Kidney epithelial cell (primary cell): ENCODE measurements at places on chromosomes 7 and 10.

- DNase-seq, result no peak
Observed at GRCh38 chr10:26946102-26946811, 85.5 kb upstream of the ABI1 start.

DNA sequence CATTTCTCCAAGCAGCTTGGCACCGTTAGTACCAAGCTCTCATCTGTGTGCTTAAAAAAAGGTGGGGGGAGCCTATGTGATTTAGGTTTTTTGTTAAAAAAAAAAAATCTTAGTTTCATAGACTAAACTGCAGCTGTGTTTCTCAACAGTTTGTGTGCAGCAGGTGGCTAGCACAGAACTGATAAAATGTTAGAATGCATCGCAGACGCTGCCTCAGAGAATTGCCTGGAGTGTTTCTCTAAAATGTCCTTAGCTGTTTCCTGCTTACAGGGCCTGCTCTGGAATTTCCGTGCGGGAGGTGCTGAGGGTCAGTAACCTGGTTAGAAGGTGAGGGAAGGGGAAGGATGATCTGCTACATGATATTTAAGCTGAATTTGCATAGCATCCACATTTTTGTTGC, 268.9 kb downstream of the PLXDC2 start:
- no peak for DNase-seq

DNA sequence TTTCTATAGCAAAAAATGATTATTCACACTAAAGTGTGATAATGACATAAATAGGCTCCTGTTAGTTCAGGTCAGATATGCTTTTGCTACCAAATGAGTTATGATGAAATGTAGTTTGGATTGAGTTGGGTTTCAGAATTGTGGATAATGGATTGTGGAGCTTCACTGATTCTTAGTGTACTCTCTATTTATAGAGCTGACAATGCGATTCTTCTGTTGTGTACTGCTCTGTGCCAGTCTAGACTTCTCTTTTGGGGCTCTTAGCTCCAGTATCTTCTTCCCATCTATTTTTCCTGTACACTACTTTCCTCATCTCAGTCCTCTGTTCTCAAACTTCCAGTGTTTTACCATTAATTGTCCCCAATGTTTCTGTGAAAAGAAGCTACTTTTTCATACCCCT, 7.5 kb downstream of the STMP1 start:
- DNase-seq, result no peak

GRCh38 chr7:135747366-135747765, 1.2 kb downstream of the FAM180A start:
- no peak for DNase-seq

DNA sequence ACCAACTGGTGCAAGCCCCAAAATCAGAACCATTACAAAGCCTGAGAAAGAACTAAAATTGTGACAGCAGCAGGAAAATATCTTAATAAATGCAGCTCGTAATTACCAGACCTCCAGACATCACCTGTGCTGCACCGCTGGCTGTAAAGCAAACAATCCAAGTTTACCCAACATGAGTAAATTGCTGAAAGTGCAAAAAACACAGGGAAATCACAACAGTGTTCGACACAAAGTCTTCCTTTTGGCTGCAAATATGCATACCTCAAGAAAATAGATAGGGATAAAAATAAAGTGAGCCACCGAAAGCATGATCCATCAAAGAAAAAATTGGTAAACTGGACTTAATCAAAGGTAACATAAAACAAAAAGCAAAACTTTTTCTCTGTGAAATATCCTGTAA, 101.7 kb downstream of the SLC16A9 start:
- DNase-seq, result no peak

GRCh38 chr10:29317027-29317420, 28.2 kb downstream of the LYZL1 start:
- no peak for DNase-seq

- DNase-seq, result no peak
Observed at GRCh38 chr10:44143556-44143955, 241.3 kb downstream of the CXCL12 start.

GRCh38 chr7:3607847-3608246, 306.8 kb downstream of the SDK1 start:
- no peak for DNase-seq

DNA sequence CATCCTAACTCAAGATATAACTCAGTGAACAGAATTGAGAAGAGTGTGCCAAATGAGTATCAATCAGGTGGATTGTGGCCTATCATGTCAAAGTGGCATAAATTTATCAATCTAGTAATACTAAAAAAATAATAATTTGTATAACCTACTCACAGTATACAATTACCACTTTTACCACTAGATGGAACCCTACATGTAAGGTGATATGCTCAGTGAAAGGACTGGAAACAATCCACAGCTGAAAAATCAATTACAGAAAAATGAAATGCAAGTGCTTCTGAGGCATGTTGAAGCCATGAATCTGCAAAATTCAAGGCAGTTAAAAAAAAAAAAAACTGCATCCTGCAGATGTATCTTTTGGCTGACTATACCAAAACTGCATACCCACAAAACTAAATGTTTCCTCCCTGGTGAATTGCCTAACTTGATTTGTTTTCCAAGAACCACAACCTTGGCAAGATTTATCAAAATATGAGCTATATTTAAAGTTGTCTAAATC, 13.9 kb downstream of the ARHGAP19 start:
- DNase-seq, result peak; percentile 16

GRCh38 chr10:4011136-4011812, 226.3 kb upstream of the KLF6 start:
- DNase-seq, result no peak

- DNase-seq, result no peak
Observed at GRCh38 chr7:82007315-82007714, 237.5 kb upstream of the HGF start.

- DNase-seq, result no peak
Observed at GRCh38 chr7:151426441-151426903, 13.5 kb downstream of the CRYGN start.

DNA sequence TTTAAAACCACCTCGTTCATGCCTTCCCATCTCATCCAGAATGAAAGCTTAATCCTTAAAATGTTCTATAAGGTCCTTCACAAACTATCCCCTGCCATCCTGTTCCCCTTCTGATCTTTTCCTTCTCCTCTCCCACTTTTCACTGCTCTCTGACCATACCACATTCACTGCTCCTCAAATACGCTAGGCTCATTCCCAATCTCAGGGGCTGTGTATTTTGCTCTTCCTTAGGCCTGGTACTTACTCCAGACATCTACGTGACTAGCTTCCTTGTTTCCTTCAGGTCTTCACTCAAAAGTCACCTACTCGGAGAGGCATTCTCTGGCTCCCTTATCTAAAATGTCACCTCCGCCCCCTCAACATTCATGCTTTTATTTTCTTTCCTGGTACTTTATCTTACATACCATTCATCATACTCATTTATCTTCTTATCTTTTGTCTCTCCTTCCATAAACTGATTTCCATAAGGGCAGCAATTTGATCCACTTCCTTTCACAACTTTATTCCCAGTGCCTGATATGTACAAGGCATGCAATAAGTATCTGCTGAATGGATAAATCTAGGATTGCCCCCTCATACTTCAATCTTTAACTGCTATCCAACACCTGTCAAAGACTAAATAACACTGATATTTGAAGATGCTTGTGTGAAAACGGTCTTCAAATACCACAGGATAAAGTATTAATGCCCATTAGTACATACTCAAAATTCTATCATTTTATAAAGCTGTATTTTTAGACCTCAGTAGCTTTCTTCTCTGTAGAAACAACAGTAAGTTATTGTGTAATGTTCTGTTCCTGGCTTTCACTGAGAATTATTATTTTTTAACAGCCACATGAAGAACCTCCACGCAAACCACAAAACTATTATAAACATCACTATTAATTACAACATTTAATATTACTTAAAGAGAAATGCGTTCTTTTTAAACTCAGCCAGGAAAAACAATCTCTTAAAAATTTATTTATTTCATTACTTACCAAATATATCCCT, 27.0 kb downstream of the JMJD1C start:
- no peak for DNase-seq

- DNase-seq, result no peak
Observed at GRCh38 chr10:88089498-88089897, 226.1 kb downstream of the PTEN start.

DNA sequence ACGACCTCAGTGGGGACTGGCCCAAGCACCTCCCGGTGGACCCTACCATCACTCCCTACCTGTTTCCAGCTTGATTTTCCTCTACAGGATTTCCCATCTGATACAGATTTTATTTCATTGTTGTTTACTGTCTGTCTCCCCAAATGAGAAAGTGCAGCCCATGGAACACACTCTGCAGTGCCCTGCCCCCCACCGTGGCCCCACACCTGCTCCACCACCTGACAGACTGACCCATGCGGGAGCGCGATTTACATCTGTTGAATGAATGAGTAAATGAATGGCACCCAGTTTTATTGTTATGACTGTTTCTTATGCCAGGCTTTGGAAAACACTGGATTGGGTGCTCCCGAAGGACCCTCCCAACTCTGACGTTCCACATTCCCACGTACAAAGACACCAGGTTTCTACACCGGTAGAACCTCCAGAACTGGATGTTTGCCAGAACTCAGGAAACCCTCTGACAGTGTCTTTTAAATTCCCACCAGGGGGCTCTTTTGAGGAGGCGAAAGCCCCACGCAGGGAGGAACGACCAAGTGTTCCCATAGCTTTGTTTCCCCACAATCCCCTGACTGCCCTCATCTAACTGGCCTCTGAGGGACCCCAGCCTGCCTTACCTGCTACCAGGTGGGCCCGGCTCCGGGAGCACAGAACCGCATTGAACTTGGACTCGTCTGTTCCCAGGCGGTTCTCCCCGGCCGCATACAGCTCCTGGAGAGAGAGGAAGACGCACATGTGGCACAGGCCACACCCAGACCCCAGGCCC, 29.0 kb downstream of the PLAC9 start:
- no peak for DNase-seq

- DNase-seq, result no peak
Observed at GRCh38 chr7:66415659-66416265, 210.6 kb downstream of the TPST1 start.

GRCh38 chr10:77721815-77722214, 84.2 kb upstream of the KCNMA1 start:
- DNase-seq, result no peak

DNA sequence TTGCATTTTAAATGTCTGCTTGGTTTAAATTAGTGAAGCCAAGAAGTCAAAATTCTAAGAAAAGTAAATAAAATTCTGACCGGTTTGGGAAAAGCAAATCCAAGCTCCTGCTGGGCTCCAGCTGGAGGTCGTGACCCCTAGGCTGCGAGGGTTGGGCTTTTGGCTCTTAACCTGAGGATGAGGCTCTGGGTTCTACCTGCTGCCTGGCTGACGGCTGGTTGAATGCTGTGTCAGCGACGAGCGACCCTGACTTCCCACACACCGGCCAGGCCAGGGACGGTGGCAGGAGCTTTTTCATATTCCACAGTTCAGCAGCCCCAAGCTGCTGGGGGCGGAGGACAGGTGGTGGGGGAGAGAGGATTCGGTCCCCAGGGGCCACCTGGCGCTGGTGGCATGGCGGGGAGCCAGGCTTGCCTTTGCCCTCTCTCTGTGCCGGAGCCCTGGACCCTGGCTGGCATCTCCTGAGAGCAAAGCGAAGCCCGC, 843 bp upstream of the PLPP4 start:
- no peak for DNase-seq

DNA sequence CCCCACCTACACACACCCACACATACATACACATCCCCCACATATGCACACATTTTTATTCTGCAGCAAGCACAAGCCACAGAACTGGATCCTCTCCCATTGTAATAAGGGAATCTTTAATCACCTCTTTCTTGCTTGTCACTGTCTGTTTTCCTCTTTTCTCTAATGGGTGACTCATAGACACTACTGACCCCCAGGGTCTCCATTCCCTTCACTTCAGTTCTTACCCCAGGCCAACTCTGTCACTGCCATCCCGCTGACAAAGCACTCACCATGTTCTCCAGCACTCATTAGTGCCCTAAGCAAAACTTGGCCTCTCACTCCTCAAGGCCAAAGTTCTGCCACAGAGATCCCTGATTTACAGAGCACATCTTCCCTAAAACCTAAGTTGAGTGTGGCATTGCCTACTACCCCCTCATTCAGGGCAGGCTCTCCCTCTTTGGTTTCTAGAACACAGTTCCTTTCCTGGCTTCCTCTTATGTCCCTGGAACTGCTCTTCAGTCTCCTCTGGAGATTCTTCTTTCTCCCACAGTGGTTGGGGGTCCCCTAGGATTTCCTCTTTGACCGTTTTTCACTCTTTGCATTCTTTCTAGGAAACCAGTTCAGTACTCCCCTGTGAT, 39.6 kb upstream of the INHBA start:
- DNase-seq, result no peak

DNA sequence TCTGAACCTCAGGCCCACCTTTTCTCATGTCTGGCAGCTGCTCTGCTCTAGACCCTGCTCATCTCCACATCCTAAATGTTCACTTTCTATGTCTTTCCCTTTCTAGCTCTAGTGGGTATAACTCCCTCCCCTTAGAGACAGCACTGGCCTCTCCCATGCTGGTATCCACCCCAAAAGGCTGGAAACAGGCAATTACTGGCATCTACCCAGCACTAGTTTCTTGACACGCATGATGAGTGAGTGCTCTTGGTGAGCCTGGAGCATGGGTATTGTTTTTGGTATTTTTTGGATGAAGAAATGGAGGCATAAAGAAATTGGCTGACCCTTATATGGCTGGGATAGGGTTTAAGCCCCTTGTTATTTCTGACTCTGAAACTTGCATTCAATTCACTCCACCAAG, 156.0 kb downstream of the EGFR start:
- DNase-seq, result no peak

- no peak for DNase-seq
Observed at GRCh38 chr7:133751079-133751478, 376.1 kb upstream of the LRGUK start.

GRCh38 chr10:124736491-124737136, 7.6 kb downstream of the FAM53B start:
- DNase-seq, result no peak

- no peak for DNase-seq
Observed at GRCh38 chr10:82318534-82318933, 443.5 kb downstream of the NRG3 start.

- no peak for DNase-seq
Observed at GRCh38 chr10:50527442-50528043, 96.2 kb downstream of the SGMS1 start.

- DNase-seq, result no peak
Observed at GRCh38 chr10:114544045-114544659, 113.9 kb downstream of the ABLIM1 start.

GRCh38 chr10:45427262-45427969, 53.4 kb downstream of the ALOX5 start:
- no peak for DNase-seq

- DNase-seq, result no peak
Observed at GRCh38 chr7:24630596-24630995, 57.3 kb downstream of the PALS2 start.

DNA sequence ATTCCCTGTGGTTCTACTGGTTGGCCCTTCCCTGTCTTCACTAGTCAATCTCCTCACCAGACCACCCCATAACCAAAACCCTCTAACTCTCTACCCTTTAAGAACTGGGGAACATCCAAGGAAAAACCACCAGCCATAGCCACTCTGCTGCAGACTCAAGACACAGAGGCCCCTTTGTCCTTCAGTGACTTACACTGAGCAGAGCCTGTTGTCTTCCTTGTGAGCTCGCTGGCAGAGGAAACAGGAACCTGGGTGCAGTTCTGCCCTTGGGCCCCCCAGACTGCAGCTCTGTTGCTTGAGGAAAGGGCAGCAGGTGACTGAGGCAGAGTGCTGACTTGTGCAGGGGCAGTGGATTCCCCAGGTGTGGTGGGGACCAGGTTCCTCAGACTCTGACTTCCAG, 30.6 kb downstream of the ZC3HAV1 start:
- no peak for DNase-seq

- DNase-seq, result no peak
Observed at GRCh38 chr10:70715853-70716795, 43.8 kb downstream of the ADAMTS14 start.

- DNase-seq, result no peak
Observed at GRCh38 chr7:91692800-91693199, 187.7 kb downstream of the MTERF1 start.

GRCh38 chr10:114363745-114364454, 40.4 kb downstream of the AFAP1L2 start:
- no peak for DNase-seq
